ENCODE measurements at places on chromosomes 3 and 15.

GRCh38 chr3:127760361-127760760 lies 62.0 kb downstream of the MGLL start:
- DNase-seq: no peak

- no peak for DNase-seq
These were observed 1.2 kb upstream of the FEZF2 start for GRCh38 chr3:62374341-62375218.

DNA sequence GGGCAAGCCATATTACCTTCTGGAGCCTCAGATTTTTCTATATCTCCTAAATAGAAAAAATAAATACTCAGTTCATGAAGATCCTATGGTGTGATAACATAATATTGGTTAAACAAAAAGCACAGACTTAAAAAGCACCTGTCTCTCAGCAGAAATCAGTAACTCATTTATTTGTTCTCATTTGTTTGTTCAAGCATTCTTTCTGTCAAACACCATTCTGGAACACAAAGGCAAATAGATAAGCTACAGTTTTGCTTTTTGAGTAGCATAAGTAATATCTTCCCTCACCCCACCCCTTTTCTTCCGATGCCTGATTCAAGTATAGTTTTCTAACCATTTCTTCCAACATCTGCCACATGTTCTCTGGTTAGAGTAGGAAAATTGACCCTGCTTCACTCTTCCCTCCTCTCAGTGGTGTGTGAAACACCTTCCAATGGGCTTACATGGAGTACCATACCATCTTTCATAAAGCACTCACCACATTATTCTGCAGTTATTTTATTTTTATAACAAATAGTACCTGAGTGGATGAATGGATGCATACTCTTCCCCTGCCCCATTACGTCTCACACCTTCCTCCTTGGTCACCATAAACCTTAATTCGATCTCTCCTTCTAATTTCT lies 8.4 kb upstream of the IL1RAP start:
- DNase-seq: no peak

DNA sequence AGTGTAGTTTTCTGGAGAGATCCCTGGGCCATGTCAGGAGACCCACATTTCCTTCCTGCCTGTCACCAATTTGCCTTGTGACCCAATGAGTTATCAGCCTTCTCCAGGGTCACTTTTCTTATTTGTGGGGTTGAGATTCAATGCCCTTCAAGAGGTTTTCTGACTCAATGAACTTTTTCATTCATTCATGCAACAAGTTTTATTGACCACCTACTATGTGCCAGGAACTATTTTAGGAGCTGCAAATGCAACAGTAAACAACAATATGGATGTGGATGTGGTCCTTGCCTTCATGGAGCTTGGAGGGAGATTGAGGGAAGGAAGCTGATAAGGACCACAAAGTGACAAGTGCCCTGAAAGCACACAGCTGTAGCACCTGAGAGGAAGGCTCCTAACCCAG lies 142.8 kb downstream of the OPA1 start:
- DNase-seq: no peak

DNA sequence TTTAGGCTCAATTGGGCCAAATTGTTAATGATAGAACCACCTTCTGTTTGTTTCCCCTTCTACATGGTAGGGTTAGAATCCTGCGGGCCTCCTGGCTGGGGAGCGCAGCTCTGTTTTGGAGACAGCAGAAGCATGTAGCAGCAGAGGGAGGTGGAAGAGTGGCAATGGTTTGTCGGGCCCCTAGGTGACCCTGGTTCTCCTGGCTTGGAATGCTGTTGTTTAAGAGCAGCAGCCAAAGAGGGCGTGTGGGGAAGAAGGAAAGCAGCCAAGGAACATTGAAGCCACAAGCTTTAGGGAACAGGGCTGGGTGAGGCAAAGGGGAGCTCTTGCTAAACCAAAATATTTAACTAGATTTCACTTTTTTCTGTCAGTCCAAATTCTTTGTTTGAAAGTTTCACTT lies 213.7 kb upstream of the NR2E3 start:
- DNase-seq: no peak

DNA sequence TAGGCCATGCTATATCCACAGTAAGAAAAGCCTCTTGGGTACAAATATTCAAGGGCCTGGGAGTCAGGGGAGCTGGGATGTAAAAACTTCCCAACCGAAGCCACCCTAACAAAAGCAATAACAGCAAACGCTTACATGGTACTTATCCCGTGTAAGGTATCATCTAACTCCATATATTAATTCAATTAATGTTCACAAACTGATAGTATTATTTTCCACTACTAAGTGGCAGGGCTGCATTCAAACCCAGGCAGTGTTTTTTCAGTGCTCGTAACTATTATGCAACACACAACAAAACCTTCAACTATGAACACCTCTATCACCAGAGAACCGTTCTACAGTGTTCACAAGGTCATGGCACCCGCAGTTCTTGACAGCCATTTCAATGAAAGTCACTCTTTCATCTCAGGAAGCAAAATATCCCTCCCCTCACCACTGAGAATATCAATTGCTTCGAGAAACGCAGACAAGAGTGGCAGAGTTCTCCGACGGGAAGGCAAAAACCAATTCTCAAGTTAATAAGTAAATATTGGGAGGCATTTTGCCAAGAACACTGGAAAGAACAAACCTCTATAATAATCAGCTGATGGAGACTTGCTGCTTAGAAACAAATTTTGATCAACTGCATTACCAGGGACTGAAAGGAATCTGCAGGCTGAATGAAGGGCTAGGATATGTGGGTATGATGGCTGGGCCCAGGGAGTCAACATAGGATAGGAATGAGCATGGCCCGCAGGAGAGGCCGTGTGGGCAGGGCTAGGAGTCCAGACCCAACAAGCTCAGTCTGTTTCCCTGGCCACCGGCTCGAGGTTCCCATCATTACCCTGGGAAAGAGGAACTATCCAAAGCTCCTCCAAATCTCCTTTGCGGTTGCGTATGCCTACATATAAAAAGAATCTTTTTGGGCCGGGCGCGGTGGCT lies 72.3 kb downstream of the XXYLT1 start:
- DNase-seq: no peak

DNA sequence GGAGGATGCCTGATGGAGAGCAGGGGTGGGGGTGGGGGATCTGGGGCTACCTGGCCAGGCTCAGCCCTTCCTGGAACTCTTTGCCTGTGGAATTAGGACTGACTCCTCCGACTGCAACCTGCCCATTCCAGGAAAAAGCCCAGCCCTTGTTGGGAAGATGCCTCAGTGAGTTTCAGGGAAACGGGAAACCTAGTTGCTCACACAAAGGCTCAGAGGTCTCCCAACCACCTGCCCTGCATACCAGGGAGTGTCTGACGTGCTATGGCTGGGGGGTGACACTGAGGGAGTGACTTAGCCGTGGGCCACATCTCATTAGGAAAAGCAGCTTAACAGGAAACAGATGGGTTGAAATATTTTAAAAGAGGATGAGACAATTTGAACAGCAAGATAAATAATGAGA lies 27.9 kb downstream of the CYP8B1 start:
- DNase-seq: no peak

DNA sequence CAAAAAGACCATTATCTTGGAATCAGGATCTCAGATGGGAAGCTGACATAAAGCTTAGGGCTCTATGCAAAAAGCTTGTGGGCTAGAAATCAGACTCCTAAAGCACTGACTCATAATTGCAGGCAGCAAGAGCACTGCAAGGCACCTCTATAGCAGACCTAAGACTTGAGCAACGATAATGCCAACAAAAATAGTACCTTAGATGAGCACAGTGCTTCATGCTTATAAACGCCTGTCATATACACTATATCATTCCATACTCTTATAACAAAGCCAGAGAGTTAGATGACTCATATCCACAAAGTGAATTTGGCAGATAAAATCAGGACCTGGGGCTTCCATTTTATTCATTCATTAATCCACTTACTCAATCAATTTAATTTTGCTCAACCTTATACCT lies 560.8 kb downstream of the MCTP2 start:
- DNase-seq: no peak

DNA sequence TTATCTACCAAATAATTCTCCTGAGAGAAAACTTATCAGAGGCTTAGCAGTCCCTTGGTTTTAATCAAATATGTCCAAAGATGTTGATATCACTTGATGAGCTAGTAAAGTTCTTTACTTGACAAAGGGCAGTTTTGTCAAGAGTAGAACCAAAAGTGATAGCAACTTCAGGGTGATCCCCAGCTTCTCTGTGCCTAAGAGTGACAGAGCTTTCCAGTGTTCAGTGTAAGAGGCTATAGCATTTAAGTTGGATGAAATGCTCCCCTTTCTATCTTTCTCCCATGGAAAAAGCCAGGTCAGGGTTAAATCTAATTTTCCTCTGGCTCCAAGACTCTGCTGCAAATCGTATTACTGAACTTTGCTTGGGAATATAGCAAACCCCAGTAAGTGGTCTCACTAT lies 120.8 kb downstream of the UNC13C start:
- DNase-seq: no peak

GRCh38 chr3:120596853-120597223 lies 702 bp downstream of the NDUFB4 start:
- no peak for DNase-seq

GRCh38 chr15:31079519-31079918 lies 22.0 kb downstream of the TRPM1 start:
- DNase-seq: no peak

GRCh38 chr3:117553461-117553860 lies 843.9 kb downstream of the TUSC7 start:
- DNase-seq: no peak

DNA sequence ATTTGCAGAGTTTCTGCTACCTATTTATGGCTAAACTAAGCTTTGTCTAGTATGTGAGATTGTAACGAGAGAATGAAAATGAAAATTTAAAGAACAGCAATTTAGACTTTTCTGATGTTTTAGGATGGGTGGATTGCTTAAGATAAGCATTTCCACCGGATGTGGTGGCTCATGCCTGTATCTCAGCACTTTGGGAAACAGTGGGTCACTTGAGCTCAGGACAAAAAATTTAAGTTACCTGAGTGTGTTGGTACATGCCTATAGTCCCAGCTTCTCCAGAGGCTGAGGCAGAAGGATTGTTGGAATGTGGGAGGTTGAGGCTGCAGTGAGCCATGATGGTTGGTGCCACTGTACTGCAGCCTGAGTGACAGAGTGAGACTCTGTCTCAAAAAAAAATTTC lies 3.3 kb downstream of the PPP4R2 start:
- no peak for DNase-seq

- DNase-seq: no peak
These were observed 3.7 kb upstream of the SLC6A6 start for GRCh38 chr3:14398797-14399106.

DNA sequence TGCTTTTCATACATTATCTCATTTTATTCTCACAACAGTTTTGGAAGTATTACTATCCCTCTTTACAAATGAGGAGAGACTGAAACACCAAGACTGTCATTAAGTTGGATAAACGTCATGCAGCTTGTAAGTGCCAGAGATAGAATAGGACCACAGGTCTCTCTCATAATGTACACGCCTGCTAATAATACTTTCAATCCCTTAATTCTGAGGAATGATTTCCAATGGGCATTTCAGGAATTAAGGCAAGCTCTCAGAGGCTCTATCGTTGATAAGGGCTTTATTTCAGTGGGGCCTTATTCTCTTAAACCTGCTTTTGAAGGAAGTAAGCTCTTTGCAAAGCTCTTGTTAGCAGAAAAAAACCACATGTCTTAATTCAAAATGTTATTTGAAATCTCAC lies 229.1 kb downstream of the NFKBIZ start:
- DNase-seq: no peak

- DNase-seq: no peak
These were observed 79.8 kb downstream of the NECTIN3 start for GRCh38 chr3:111151438-111151837.

DNA sequence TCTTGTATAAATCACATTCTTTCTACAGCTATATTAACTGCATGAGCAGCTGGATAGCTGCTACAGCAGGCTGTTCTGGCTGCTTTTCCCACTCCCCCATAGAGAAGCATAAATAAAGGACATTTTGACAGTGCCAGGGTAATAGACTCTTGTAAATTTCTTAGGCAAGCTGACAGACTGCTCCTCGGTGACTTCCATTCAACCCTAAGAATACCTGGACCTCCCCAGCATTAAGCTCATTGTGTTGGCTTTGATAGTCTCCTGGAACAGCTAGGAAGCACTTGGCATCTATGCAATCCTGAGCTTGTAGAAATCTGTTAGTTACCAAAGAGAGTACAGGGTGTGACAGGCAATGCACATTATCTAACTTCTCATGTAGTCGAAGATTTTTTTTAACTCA lies 475.4 kb downstream of the AGBL1 start:
- DNase-seq: no peak

DNA sequence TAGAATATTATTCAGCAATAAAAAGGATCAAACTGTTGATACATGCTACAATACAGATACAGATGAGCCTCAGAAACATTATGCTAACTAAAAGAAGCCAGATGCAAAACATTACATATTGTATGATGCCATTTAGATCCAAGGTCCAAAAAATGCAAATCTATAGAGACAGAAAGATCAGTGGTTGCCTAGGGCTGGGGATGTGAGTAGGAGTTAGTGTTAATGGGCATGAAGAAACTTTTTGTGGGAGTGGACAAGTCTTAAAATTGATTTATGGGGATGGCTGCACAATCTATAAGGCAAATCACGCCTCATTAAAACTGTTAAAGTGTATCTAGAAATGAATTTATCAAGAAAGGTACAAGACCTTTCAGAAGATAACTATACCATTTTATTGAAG lies 45.0 kb downstream of the EHHADH start:
- DNase-seq: no peak

DNA sequence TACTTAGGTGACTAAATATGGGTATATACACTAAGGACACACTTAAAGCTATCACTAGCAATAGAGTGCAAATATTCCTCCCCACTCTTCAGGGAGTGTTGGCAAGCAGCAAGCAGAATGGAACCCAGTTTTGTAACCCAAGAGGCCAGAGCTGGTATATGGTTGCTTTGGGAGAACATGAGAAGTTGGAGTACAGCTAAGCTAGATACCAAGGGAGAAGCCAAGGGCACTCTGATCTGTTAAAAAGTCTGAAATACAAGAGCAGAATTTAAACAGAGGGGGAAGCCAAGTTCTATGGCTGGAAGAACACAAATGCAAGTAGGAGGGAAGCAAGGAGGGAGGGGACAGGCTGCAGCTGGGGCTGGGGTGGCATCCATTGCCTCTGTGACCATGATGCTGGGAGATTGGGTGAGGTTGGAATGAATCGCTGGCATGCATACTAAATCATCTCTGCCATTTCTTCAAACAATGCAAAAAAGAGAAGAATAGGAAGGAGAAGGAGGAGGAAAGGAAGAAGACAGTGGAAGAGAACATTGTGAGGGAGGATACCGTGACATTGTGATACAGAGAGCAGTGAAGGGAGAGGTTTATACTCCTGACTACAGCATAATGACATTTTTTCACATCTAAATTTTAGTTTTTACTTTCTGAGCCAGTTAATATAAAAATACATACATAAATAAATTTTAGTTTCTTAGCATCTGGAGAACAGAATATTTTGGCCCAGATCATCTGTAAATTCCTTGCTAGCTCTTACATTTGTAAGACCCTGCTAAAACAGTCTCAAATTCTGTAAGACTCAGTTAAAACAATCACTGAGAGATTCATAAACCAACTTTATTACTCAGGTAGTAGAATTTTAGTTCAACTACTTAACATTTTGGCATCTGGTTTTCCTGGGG lies 9.0 kb upstream of the ANXA2 start:
- DNase-seq: no peak
